ENCODE measurements at places on chromosomes 3 and 15.

DNA sequence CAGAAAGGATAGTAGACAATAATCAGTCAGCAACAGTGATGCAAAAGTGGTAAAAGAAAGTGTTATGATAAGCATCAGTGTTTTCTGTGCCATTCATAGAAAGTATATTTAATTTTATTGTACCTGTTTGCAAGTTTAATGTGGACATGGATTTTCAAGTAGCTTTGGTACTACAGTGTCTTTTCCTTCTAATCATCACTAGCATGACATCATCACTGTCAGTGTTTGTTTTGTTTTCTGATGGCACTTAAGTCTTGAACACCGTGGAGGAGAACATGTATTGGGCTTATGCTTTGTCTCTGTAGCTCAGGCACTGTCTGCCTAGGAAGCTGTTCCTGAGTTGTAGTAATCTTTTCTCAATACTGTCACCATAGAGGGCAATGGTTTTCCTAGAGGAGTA lies 41.9 kb downstream of the SETD5 start:
- DNase-seq, result no peak

DNA sequence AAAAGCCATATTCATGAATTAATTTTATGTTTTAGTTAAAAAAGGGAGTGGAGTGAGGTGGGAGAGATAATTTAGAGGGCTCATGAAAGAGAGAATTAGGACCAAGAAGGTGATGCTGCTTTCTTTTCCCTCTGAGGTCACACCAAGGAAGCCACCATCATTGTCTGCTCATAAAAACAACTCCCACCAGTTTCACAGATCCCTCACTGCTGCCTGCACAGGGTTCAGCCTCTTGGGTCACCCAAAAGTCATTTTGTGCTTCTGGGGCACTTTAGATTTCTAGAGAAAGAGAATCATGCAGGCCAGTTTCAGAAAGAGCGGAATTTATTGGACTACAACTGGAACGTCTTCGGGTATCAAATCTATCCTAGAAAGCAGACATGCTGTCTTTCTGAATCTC lies 241.4 kb upstream of the EOMES start:
- DNase-seq, result no peak

- DNase-seq, result no peak
These were observed 32.5 kb downstream of the CDCP1 start for GRCh38 chr3:45113625-45114050.

DNA sequence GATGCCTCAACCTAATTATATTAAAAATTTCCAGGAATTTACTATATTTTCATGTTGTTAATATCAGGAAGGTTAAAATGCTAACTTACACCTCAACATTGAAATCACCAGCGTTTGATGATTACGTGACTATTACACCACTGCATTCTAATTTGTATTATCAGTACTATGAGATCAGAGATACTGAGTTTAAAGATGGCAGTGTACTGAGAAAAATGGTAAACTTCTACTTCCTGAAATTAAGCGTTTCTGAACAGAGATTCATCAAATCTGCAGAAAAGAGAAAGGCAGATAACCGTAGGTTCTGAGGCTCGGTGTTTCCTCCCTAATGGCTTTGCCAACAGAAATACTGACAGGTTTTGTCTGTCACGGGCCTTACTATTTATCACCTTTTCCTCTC lies 69.9 kb downstream of the CRTC3 start:
- DNase-seq, result no peak

DNA sequence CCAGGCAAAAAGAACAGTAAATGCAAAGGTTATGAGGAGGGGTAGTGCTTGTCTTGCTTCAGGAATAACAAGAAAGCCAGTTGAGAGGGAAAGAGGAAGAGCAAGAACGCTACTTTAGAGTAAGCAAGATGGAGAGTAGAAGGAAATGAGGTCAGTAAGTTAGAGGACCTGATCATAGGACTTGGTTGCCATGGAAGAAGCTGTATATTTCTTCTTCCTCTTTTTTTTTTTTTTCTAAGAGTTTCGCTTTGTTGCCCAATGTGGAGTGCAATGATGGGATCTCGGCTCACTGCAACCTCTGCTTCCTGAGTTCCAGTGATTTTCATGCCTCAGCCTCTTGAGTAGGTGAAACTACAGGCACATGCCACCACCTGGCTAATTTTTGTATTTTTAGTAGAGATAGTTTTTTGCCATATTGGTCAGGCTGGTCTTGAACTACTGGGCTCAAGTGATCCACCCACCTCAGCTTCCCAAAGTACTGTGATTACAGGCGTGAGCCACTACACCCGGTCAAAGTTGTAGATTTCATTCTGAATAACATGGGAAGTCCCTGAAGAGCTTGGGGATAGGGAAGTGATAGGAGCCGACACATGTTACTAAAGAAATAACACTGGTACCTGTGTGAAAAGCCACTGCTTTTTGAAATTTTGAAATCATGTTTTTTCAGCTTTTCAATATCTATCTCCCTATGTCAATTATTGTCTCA lies 527.9 kb upstream of the NAALADL2 start:
- no peak for DNase-seq

DNA sequence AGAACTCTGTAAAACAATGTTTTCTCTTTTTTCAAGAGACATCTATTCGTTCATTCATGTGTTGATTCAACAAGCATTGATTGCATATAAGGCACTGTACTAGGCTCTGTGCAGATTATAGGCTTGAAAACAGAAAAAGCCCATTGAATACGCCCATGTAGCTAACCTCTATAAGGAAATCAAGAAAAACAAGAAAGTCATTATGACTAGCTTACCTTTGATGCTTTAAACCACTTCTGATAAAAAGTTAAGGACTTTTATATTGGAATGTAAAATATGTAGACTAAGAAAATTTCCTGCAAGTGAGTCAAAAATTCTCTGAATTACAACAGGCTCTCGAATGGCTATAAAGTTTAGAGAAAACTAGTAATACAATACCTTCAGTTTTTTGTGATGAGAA lies 92.5 kb downstream of the BDH1 start:
- DNase-seq, result no peak

DNA sequence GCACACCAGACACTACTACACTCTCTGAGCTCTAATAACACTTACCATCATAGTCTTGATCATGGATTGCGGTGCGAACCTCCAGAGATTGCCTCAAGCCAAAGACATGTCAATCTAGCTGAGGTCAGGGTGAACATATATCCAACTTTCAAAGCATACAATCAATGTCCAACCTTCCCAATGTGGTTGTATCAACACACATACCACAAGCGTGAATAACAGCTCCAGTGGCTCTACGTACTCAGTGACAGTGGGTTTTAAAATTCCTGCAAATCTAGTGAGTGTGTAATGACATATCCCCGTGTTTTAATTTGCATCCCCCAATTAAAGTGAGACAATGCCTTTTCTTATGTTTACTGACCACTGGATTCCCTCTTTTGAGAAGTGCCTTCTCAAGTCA lies 29.6 kb downstream of the SFMBT1 start:
- no peak for DNase-seq

- no peak for DNase-seq
These were observed 101.3 kb upstream of the NANOGP8 start for GRCh38 chr15:35186346-35186745.

GRCh38 chr3:155086051-155086450 lies 5.9 kb downstream of the MME start:
- DNase-seq, result no peak

GRCh38 chr3:177449360-177450006 lies 252.2 kb upstream of the TBL1XR1 start:
- no peak for DNase-seq

- no peak for DNase-seq
These were observed 171.7 kb upstream of the ATP11B start for GRCh38 chr3:182621435-182622240.

- DNase-seq, result no peak
These were observed 429.5 kb downstream of the NLGN1 start for GRCh38 chr3:173826901-173827609.

DNA sequence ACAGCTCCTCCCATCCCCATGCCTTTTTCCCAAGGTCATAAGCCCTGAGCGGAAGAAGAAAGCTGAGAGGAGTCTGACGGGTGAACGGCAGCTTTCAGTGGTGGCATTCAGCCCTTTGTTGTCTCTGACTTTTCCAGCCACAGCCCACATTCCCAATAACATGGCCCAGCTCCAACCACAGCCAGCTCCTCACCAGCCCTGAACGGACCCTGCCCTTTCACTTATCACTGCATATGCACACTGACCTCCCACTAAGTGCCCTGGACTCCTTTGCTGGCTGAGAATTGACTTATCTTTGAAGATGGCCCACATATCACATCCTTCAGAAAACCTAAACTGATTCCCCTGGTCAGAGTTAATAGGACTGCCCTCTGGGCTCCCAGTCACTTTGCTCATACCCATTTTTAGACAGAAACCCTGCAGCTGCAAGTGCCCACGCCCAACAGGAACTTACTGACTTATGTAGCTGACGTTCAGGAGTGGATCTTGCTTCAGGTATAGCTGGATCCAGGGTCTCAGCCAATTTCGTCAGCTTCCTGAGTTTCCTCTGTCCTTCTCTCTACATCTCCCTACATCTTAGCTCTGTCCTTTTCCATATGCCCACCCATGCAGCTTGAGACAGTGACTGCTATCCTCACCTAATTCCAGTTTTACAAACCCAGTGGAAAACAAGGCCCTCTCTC lies 348.5 kb upstream of the PROK2 start:
- DNase-seq, result no peak

DNA sequence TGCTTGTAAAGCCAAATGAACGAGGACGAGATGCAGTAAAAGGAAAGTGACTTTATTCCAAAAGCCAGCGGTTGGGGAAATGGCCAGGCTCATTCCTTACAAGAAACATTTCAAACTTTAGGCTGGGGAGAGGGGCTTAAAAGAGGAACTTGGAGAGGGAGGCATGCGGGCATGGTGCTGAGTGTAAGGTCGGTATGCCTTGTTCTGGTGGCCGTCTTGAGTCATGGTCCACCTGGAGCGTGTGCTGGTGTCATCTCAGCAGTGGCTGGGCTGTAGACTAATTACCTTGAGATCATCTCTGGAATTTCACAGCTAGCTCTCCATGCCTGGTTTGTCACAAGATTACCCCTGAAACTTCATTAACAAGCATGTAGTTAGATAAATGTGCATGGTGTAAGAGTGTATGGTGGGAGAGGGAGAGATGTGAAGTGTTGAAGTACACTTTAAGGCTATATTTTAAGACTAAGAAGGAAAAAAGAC lies 156.4 kb upstream of the PFN2 start:
- DNase-seq, result no peak

- DNase-seq, result no peak
These were observed 9.5 kb downstream of the CFAP44 start for GRCh38 chr3:113431811-113432210.

- DNase-seq, result no peak
These were observed 12.0 kb upstream of the RTP3 start for GRCh38 chr3:46485779-46486175.

- DNase-seq, result no peak
These were observed 9.2 kb upstream of the CBLB start for GRCh38 chr3:105878061-105878460.

DNA sequence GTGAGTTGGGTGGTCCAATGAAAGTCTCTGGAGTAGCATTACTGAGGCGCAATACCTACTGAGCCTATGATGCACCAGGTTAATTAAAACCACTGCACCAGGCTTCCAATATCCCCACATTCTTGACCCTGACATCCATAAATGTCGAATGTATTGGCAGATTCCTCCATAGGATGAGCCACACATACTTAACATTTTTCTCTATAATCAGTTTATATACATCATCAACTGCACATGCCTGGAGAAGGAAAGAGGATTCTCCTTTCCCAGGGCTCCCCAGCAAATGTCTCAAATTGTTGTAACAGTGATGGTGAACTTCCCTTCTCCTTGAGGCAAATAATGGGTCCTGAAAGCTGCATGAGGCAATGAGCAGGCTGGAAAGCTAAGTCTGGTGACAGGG lies 82.3 kb upstream of the LPP start:
- no peak for DNase-seq

- no peak for DNase-seq
These were observed 96.4 kb upstream of the NANOGP8 start for GRCh38 chr15:35181538-35181937.

- DNase-seq, result no peak
These were observed 32.0 kb downstream of the ST8SIA2 start for GRCh38 chr15:92425578-92426225.

DNA sequence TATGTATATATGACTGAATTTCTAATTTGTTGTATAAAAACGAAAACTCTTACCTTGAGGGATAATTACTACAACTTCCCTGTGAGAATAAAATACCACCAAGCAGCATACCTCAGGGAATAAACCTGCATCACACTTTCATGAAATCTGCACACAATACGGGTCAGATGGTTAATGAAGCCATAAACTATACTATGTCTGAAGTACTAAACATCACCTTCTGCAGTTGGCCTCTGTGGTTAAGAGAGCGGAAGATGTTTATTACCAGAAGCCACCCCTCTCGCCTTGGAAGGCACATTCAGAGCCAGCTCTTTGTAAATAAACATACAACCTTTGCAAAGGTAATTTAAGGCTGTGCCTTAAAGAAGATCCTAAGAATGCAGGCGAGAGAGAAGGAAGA lies 462.1 kb upstream of the NR2F2 start:
- no peak for DNase-seq

DNA sequence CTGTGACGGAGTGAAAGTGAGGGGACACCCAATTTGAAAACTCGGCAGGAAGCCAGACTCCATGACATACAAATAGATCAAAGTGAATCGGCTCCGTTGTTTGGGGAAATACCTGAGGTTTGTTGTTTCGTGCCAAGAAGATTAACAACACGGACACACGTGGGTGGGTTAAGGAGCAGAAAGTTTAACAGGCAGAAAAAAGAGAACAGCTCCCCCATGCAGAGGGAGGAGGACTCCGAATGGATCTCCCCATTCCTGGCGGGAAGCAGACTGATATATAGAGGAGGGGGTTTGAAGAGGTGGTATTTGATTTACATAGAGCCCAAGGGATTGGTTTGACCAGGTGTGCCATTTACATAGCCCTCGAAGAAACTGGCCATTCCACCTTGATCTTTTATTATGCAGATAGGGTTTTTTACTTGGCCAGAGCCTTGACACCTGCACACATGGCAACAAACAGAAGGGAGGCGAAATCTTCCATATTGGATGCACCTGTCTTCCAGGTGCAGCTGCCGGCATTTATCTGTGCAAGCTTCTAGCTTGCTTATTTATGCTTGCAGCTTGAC lies 4.8 kb upstream of the SACM1L start:
- no peak for DNase-seq

- DNase-seq, result no peak
These were observed 21.3 kb upstream of the EHD4 start for GRCh38 chr15:41993472-41994170.

- DNase-seq, result no peak
These were observed 244.2 kb upstream of the CDIN1 start for GRCh38 chr15:36335224-36335623.

Data from NCI-H187 (cell line).